ENCODE measurements at places on chromosomes 4 and X.

GRCh38 chr4:40214661-40215418 is 18.0 kb downstream of the RHOH start:
- no peak for DNase-seq

DNA sequence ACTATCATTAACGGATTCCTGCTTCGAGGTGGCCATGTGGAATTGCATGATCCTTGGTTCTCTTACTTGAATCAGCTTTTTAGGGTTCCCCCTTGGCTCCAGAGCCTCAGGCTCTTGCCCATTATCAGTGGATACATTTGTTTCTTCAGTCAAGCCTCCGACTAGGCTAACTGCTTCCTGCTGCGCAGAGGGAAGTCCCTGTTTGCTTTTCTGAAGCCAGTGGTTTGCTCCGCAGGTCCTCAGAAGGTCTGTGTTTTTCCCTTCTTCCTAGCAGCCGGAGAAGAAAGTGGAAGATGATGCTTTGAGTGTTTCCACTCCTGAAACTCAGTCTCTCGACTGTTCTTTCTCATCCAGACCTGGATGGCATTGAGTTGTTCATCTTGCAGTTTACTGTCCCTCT is 20.6 kb downstream of the SRD5A3 start:
- no peak for DNase-seq

DNA sequence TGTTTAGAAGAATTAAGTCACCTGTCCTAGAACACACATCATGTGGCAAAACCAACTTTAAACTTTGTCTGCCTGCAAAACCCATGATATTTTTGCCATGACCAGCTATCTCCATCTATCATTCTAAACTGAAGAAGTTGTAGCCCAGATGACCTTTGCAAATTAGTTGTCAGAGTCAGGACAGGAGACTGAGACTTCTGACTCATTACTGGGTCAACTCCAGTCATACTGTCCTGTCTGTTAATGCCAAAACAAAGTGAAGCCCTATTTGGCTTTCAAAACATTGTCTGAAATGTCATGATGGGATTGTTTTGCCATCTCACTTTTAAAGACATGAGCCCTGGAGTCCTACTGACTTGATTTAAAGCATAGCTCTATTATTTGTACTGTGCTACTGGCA is 365.7 kb upstream of the CPEB2 start:
- DNase-seq = no peak

- no peak for DNase-seq
Measured at GRCh38 chr4:35948171-35948570, 296.1 kb downstream of the ARAP2 start.

DNA sequence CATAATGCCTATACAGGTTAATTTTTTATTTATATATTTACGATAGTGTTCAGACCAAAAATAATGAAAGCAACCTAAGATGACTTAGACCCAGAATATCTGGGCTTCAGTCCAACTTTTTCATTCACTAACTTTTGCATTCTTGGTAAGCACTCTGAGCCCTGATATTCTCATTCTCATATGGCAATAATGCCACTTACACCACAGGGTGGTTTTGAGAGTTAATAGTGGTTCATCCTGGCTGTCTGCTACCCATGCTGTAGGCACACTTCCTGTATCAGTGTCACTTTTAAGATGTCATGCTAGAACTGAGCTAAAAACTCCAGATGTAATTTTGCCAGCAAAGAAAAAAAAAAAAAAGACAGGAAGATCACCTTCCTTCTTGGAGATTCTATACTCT is 508.7 kb upstream of the FMR1 start:
- DNase-seq = no peak

DNA sequence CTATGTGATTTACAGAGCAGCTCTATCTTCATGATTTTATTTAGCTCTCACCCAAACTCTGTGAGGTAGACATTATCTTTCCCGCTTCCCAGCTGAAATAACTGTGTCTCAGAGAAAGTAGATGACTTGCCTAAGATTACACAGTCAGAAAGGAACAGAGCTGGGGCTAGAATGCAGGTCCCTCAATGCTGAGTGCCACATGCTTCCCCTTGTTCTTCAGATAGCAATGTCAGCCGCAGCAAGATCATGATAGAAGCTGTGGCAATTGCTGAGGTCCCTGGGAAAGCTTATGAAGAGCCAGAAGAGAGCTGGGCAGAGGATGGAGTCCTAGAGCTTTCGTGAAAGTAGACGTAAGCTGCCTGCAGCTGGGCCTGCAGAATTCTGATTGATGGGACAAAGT is 11.1 kb upstream of the GABRE start:
- no peak for DNase-seq

GRCh38 chr4:139191373-139191772 is 14.4 kb upstream of the ELF2 start:
- no peak for DNase-seq

- no peak for DNase-seq
Measured at GRCh38 chr4:169260217-169260866, 10.4 kb downstream of the SH3RF1 start.

GRCh38 chr4:151692443-151692782 is 68.4 kb downstream of the GATB start:
- no peak for DNase-seq

GRCh38 chr4:173038192-173038896 is 130.3 kb upstream of the GALNT7 start:
- DNase-seq = no peak

DNA sequence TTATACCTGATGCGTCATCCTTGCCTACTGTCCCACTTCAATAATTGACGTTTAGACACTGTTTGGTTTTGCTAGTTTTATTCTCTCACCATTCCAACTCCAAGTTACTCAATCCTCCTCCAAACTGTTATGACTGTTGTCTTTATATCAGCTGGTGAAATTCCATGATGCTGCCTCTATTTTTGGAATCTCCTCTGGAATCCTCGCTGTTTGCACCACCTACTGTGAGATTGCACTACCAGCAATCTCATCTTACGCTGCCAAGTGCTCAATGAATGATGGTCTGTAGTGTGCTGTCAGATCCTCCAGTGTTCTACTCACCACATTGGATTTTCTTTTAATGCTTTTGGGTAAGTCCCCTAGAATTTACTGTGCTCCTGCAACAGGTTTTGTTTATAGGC is 13.2 kb upstream of the PCDH18 start:
- DNase-seq = no peak

- no peak for DNase-seq
Measured at GRCh38 chr4:26400132-26400531, 79.3 kb downstream of the RBPJ start.

DNA sequence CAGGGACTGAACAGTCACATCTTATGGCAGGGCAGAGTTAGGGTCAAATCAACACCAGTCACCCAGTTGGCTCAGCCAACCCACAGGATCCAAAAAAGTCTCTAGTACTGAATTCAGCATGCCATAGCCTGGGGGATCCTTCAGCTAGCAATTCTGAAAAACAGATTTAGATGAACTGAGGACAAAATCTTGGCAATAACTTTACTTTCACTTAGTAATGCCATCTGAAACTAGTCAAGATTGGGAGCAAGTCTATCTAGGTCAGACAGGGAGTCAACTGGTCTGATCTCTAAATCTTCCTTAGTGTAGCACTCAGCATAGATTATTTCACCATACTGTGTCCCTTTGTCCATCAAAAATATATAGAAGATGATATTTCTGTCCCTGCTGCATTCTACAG is 76.0 kb downstream of the HHIP start:
- DNase-seq = no peak

DNA sequence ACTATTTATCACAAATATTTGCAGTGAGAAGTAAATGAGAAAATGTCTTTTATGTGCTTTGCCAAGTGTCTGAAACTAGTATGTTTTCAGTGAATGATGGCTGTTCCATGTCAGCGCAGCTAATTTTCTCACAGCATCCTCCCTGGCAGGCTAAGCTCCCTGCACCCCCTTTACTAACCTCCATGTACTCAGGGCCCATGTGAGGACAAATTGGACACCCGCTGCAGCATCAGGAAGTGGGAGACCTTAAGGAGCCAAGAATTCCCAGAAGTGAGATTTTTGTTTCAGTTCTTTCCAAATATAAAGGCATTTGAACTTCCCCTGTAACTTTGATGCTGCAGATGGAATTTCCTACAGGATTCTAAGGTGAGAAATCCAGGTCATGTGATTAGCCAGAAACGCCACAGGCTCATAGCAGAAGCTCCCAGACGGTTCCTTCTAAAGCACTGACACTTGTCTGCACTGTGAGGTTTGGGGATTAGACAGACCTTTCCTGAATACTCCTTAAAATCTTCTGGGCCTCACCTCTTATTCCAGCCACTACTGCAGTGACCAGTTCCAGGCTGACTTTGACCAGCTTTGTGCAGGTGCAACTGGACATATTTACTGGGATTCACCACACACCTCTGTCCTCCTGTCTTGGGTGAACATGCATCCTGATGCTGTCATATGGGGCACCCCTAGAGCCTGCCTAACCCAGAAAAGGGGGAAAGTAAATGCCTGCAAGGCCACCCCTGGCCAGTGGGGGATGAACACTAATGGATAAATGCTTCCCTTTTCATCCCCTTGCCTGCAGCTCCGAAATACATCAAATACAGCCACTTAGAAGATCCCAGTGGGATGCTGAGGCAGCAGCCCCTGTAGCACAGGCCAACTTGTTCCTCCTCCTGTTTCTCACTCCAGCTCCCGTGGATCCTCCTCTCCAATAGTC is 45.9 kb downstream of the LGI2 start:
- no peak for DNase-seq

- no peak for DNase-seq
Measured at GRCh38 chr4:7058792-7059191, 9.1 kb downstream of the GRPEL1 start.

- no peak for DNase-seq
Measured at GRCh38 chr4:185592438-185592837, 57.1 kb upstream of the PDLIM3 start.

- DNase-seq = no peak
Measured at GRCh38 chrX:9745417-9746115, 20.1 kb downstream of the GPR143 start.

DNA sequence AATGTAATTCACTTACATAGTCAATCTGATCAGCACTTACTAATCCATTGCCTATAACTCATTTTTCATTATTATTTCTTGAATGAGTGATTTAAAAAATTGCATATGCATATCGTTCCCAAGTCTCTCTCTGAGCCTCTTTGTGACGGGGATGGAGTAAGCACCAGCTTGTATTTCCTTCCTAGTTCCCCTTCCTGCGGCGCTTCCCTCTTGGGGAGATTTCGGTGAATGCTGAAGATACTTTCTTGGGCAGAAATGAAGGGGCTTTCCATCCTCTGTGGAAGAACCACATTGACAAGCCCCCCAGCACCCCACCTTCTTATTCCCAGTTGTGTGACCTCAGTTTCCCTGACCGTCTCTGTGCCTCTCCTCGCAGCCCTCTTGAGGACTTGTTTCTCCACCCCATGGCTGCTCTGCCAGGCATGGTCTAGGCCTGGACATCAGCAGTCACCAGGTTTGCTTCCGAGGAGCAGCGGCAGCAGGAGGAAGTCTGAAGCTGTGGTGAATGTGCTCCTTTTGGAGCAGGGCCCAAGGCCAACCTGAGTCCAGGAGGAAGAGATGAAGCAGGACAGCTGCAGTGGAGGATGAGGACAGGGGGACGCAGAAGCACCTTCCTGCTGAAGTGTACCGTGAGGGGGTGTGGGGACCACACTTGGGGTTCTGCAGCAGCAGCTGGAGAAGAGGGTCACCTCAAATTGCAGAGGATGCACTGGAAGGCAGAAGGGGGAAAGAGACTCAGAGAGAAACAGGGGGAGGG is 124.9 kb downstream of the IRF2 start:
- no peak for DNase-seq

DNA sequence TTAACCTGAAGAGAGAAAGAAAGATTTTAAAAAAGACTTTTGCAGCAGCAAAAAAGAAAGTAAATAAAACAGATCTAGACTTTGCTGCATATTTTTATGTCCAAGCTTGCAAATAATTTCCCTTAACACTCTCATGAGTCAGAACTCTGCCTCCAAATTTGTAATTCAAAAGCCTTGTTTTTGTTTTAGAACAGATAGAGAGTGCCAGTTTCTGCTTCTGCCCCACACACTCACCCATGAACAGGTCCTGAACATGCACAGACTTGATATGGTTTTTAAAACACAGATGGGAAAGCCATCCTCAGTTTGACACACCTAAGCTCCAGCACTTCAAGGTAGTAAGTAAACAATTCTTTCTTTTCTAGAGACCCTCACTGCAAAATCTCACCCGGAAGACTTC is 39.7 kb upstream of the VCX3B start:
- DNase-seq = no peak

- DNase-seq = no peak
Measured at GRCh38 chr4:79854856-79855502, 218.1 kb downstream of the ANTXR2 start.

GRCh38 chr4:174449944-174450785 is 72.1 kb downstream of the HPGD start:
- DNase-seq = no peak

DNA sequence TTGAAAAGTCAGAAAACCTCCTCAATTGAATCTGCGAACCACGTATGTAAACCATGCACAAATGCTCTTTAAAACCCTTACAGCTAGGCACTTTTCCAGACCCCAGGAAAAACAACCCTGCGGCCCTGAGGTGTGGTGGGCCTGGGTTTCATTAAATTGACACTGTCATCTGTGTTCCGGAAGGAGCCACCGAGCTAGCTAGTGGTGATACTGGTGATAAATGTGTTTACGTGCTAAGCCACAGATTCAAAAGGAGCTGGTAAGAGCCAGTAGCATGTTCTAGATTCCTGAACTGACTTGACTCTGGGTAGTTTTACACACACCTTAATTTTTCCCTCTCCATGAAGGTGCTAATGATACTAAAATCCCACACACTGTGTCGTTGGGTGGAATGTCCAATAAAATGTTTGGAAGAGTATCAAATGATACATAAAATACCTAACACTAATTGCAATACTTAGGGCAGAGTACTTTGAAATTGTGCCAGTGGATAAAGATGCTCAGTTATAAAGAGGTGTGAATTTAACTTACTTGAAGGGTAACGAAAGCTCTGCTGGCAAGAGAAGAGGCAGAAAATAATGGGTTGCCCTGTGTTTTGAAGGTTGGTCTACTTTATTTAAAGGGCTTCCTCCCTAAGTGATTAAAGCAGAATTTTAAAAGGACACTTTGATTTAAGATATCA is 8.5 kb downstream of the SMS start:
- DNase-seq = no peak

- no peak for DNase-seq
Measured at GRCh38 chrX:131359611-131360010, 70.5 kb upstream of the IGSF1 start.

GRCh38 chrX:63400340-63400739 is 49.2 kb upstream of the SPIN4 start:
- DNase-seq = no peak

- no peak for DNase-seq
Measured at GRCh38 chrX:56759736-56760409, 30.8 kb downstream of the NBDY start.

- no peak for DNase-seq
Measured at GRCh38 chr4:141339966-141340365, 119.3 kb downstream of the ZNF330 start.

GRCh38 chr4:107380190-107380589 is 339.8 kb downstream of the PAPSS1 start:
- no peak for DNase-seq
